ENCODE measurements at places on chromosomes 2 and 18.

GRCh38 chr2:109324861-109325260 is 195.9 kb downstream of the SH3RF3 start:
- DNase-seq: no peak

- DNase-seq: peak; percentile 63
These were observed 53.6 kb downstream of the PKDCC start for GRCh38 chr2:42101206-42102023.

DNA sequence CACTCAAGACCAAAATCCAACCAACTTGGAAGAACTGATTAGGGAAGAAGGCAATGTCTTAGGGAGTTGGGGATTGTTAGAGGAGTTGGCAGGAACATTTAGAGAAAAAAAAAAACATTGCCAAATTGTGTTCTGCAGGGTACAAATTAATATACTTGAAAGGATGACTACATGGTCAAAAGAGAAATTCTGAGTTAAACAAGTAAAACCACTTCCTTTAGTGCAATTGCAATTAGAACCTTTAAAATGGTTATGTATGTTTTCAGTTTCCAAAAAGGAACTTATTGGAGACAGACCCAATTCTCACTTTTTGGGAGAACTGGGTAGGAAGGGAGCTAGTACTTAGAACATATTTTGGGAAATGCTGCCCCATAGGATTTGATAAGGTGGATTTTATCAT is 137.9 kb downstream of the GPD2 start:
- DNase-seq: no peak

GRCh38 chr18:37309861-37310260 is 255.7 kb downstream of the CELF4 start:
- DNase-seq: no peak

GRCh38 chr2:25521665-25522387 is 151.6 kb downstream of the DTNB start:
- peak; percentile 26 for DNase-seq

DNA sequence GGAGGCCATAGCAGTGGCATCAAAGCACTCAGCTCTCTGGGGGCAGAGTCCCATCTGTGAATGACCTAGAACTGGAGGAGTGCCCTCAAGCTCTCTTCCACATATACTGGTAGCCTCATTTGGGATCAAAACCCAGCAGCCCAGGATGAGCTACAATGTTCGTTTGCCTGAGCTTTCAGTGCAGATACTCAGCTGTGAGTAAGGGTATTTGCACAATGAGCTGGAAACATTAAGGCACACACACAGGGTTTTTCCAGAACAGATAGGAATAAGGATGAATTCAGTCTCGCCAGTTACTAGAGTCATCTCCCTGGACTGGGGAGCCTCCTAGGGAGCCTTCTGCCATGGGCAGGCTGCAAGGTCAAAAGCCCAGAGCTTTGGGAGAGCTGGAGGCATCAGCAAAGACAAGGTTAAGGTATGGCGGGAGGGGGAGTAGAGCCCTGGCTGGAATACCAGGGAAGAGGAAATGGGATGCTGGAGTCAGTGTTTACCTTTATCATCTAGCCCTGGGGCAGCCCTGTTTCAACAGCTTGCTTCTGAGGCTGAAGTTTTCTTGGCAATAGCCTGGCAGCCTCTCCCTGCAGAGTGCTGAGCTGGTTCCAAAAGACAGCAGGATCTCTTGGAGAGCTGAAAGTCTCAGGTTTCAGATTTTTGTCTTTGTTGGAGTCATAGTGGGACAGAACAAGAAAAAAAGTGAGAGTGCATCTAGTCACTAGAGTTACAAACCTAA is 187.7 kb downstream of the LOXHD1 start:
- DNase-seq: no peak

GRCh38 chr2:71174207-71174606 is 43.8 kb downstream of the MPHOSPH10 start:
- DNase-seq: no peak

DNA sequence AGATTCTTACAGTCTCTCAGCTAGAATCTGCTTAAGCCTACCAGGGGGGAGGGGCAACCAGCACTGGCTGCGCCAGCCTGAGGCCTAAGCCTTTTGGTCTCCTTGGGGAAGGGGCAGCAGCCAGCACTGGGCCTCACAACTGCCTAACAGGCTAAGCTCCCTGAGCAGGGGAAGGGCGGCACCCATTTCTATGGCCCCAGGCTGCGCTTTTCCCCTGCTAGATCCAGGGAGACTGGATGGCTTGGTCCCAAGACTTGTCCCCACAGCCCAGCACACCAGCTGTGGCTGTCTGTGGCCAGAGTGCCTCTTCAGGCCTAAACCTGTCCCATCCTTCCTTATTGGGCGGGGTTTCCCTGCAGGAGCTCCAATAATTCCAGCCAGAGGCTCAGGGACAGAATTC is 1230.3 kb upstream of the CRIM1 start:
- no peak for DNase-seq

DNA sequence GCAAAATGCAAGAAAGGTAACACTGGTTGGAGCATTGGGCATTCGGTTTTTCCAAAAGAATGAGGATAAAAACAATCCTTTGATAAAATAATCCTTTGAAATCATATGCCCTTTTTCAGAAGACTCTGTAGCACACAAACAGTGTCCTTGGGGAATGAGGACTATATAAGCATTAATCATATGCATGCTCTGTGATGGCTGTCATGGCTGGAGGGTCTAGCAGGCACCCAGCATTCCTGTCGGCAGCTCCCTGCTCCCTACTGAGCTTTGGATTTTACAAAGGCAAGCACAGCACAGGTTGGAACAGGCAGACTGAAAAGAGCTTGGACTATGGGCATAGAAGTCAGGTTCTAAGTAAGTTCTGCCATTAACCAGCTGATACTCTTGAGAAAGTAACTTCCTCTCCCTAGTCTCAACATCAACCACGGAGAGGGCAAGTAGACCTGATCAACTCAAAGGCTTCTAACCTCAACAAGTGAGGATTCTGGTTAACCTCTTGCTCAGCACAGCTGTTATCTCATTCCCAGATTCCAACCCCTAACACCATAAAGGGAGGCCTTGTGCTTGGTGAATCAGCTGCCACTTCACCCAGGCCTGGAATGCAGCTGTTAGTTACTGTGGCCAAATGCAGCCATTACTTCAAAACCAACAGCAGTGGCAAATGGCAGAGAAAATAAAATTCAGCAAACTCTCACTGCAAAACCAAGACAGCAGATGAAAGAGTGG is 29.5 kb downstream of the GALNT14 start:
- DNase-seq: no peak

- DNase-seq: no peak
These were observed 605.6 kb downstream of the XIRP2 start for GRCh38 chr2:167493862-167494261.

DNA sequence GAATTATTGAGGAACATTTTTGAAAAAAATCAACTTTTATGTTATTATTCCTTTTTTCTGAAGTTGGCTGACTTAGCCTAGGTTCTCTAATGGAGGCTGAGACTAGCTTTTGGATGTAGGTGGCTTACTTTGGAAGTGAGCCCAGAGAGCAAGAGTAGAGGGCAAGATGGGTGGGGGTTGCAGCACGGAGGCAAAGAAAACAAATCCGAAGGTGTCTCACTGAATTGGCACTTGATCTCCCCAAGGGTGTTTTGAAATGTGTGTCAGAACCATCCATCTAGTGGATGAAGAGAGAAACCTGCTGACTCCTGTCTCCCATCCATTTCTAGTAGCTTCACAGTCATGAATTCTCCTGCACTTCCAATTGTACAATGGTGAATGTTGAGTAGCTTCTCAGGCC is 390.7 kb downstream of the TMEM182 start:
- DNase-seq: no peak

- peak; percentile 25 for DNase-seq
These were observed 3.2 kb downstream of the UBXN4 start for GRCh38 chr2:135744760-135745314.

DNA sequence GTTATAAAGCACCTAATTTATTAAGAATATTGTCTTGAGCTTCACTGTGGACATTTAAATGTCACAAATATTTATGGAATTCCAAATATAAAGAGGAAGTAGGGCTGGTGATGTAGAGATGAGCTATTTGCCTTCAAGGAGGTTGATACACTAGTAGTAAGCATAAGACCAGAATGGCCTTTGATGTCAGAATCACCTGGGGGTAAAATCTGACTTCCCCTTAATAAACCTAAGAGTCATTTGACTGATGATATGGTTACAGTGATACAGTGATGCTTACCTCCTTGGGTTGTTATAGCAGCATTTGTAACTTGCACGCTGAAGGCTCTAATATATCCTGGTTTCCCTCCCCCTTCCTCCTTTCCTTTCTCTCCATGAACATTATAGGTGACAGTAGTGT is 143.7 kb downstream of the CERS6 start:
- no peak for DNase-seq

DNA sequence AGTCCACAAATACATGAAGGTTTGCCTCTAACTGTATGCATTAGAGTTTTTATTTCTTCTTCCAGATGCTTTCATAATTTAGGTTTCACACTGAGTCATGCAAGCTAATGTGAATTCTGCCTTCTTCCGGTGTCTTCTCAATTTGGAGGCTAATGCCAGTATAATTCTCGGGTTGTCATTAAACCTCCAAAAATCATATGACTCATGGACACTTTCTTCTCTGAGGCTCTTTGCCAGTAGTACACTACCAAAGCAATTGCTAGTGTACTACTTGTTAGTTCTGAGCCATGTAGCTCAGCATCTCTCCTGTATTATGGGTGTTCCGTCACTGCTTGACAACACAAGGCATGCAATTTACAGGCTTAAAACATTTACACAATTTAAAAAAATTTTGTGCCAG is 137.1 kb downstream of the VWC2L start:
- no peak for DNase-seq

GRCh38 chr2:64639691-64640090 is 14.0 kb downstream of the SERTAD2 start:
- no peak for DNase-seq

- DNase-seq: no peak
These were observed 121.7 kb upstream of the SMAD2 start for GRCh38 chr18:48051945-48052840.

DNA sequence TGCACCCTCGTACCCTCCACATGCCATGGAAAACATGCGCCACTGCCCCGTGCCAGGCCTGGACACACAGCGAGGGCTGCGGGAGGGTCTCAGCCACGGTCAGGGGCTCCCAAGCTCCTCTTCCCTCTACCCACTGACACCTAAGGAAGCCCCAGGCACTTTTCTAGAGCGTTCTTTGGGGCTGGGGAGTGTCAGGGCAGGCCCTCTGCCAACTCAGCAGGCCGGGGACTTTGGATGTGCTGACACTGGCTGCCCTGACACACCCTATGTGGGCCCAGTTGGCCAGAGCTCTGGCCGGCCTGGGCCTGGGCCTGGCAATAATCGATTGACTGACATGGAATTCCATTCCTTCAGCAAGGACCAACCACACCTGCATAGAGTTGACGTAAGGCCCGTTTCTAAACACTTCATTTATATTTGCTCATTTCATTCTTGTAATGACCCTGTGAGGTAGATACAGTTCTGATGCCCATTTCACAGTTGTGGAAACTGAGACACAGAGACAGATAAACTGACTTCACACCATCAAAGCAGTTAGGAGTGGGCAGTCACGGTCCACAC is 70.5 kb downstream of the ZFP36L2 start:
- no peak for DNase-seq

DNA sequence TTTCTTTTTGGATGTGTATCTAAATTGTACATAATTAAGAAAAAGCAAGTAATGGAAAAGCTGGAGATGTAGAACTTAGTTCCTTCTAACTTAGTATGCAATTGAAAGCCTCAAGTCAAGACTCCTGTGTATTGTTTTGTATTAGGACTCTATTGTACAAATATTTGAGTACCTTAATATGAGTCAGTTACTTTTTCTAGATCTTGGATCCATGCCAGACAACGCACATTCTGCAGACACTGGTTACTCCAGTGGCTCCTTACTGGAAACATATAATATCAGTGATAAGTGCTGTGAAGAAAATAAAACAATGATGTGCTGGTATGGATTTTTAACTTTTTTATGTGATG is 1.5 kb downstream of the SLC39A10 start:
- peak; percentile 54 for DNase-seq

DNA sequence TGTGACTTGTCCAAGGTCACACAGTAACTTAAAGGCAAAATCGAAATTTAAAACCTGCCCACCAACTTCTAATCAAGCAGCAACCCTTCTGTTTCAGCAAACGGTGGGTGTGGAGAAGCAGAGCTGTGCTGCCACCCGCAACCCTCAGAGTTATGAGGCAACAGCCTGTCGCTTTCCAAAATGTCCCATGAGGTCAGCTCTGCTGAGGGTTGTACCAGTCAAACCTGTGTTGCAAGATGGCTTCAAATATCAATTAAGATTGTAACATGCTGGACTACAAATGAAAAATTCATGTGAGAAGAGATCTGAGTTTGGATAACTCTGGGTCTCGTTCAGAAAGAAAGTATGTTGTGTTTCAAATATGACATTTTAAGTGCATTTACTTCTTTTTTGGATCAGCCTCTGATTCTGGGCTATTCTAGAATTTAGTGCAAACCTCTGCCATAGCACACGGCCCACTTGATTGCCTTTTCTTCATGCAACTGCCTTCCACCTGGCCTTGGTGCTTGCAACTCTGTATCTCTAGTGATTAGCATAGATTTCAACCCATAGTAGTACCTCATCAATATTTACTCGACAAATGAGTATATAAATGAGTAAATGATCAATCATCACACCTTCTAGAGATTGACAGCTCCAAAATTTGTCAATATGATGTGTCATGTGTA is 69.3 kb downstream of the TIMM21 start:
- DNase-seq: peak; percentile 73

GRCh38 chr2:65456064-65456463 is 23.7 kb upstream of the SPRED2 start:
- DNase-seq: no peak

DNA sequence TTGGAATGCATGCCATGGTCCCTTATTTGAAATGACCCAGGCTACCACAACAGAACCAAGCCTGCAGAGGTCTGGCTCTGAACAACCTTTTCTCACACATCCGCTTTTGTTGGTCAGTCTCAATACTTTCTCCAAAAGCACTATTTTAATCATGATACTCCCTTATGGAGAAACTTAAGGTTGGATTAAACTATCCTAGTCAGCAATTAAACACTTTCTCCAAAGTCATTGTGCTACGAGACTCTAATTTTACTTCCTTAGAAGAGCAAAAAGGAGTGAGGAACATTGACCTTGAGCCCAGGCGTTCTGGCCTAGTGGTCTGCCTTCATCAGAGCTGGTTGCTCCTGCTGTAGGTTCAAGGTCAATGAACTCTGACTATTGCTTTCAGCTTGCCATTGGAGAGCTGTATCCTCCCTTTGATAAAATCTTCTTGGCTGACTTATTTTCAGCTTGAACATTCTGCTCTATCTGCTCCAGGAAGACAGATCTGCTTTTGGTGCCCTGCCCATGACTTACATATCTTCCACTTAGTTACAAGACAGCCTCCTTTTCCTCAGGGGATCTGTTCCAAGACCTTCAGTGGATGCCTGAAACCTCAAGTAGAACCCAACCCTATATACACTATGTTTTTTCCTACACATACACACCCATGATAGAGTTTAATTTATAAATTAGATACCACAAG is 91.2 kb downstream of the NCKAP5 start:
- no peak for DNase-seq

GRCh38 chr2:1593371-1594122 is 150.8 kb downstream of the PXDN start:
- DNase-seq: no peak

- no peak for DNase-seq
These were observed 155.6 kb downstream of the PLEKHA3 start for GRCh38 chr2:178635897-178636296.

GRCh38 chr2:218997731-218998130 is 4.5 kb upstream of the CRYBA2 start:
- DNase-seq: no peak
